AG09309 (cell line): ENCODE measurements at places on chromosomes 11 and 22.

DNA sequence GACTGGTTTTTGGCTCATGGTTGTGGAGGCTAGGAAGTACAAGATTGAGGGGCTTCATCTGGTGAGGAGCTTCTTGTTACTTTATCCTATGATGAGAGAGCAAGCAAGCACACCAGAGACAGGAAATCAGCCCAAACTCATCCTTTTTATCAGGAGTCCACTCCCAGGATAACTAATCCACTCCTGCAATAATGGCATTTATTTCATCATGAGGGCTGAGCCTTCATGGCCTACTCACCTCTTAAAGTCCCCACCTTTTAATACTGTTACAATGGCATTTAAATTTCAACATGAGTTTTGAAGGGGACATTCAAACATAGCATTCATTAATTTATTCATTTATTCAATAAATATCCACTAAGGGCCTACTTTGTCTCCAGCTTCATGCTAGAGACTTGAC is 60.9 kb downstream of the PARVA start:
- DNase-seq = no peak

DNA sequence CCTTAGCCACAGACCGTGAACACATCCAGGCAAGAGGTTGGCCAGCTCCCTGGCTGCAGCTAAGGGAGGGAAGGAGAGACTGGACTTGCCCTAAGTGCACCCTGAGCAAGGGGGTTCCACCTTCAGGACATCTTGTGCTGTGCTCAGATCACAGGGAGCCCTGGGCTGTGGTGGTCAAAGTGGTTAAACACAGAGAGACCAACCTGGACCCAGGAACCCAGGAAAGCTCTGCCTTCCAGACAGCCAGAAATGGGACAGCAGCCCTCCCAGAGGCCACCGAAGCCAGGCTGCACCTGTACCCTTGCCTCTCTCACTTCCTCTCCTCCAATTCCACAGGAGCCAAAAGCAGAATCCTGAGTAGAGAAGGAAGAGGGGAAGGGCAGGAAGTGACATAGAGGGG is 105.2 kb upstream of the TMEM45B start:
- no peak for DNase-seq

- no peak for DNase-seq
Measured at GRCh38 chr11:107018902-107019493, 722 bp upstream of the GUCY1A2 start.

- DNase-seq = no peak
Measured at GRCh38 chr11:61028135-61028729, 56.8 kb downstream of the CD6 start.

DNA sequence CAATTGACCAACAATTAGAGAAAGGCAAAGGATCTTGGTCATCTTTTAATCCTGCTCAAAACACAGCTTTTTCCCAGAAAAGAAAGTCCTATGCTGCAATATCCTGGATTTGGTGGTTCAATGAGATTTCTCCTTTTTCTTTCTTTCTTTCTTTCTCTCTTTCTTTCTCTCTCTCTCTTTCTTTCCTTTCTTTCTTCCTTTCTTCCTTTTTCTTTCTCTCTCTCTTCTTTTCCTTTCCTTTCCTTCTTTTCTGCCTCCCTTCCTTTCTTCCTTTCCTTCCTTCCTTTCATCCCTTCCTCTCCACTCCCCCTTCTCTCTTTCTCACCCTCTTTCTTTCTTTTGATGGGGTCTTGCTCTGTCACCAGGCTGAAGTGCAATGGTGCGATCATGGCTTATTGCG is 31.7 kb upstream of the MSANTD2 start:
- no peak for DNase-seq

DNA sequence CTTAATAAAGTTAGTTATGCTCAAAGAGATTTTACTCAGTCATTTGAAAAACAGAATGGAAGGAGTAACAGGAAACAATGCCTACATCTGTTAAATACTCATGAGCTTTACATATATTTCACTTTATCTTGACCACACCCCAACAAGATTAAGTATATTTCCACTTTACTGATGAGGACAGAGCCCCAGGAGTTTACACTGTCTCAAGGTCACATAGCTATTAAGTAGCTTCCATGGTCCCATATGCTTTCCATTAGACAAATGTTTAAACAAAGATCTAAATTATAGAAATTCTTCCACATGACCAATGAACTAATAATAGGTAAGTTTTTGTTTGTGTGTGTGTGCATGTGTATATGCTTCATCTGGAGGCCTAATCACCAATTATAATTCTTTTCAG is 30.2 kb downstream of the MRTFA start:
- DNase-seq = no peak

DNA sequence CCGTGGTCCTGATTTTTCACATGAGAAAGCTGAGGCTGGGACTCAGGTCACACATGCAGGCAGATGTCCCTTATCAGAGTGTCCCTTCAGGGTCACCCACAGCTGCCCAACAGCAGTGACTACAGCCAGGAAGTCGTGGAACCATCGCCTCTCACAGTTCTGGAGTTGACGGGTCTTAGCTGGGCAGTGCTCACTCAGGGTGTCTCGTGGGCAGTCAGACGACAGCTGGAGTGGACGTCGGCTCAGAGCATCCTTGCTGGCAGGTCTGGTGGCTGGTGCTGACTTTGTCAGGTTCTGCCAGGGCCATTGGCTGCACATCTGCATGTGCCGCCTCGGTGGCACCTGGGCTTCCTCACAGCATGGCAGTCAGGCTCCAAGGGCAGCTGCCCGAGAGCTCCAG is 35.6 kb upstream of the TH start:
- DNase-seq = no peak

DNA sequence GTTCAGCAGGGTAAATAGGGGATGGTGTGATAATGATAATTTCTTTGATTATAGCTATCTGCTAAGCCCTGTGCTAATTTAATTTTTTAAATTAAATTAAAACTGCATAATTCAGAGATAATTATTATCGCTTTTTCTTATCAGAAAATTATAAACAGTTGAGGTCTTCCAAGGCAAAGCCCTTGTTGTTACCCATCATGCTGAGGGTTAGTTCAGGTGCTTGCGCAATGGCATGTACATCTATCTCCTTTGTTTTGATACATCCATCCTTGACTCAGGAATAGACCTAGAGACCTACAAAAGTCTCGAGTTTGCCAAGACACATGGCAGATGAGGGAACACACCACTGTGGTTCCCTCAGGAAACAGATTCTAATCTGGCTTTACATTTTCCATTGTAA is 737.6 kb downstream of the DLG2 start:
- DNase-seq = no peak
